AG09309 (cell line): ENCODE measurements at places on chromosomes 7 and 10.

GRCh38 chr7:82323806-82324205, 119.8 kb downstream of the CACNA2D1 start:
- DNase-seq, result no peak

DNA sequence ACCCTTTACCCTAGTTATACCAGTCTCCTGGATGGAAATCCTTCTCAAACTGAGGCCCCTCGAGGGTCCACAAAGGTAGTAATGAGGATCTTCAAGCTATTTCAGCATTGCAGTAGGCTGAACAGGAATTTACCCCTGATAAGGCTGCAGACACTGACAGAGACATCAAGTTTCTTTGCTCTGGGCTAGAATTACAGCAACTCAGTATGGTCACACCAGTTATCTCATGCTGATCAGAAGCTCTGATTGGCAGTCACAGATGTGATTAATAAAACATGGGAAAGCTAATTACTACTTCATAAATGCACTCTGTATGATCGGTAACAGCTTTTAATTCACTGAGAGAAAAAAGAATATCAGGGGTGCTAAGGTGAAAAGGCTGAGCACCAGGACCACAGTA, 30.6 kb downstream of the FAM204A start:
- no peak for DNase-seq

DNA sequence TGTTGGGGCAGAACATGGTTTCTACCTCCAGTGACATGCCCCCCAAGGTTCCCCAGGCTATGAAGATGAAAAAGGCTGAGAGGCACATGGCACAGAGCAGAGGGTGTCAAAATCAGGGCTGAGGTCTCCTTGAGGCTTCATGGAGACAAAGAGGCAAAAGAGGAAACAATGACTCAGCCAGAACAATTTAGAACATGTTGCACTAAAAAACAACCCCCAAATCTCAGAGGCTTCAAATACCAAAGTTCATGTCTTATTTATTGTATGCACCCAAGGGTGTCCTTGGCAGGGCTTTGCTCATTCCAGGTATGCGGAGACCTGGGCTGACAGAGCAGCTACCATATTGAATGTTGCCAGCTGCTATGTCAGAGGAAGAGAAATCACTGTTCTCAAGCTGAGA, 964.1 kb downstream of the GRID1 start:
- DNase-seq, result no peak

DNA sequence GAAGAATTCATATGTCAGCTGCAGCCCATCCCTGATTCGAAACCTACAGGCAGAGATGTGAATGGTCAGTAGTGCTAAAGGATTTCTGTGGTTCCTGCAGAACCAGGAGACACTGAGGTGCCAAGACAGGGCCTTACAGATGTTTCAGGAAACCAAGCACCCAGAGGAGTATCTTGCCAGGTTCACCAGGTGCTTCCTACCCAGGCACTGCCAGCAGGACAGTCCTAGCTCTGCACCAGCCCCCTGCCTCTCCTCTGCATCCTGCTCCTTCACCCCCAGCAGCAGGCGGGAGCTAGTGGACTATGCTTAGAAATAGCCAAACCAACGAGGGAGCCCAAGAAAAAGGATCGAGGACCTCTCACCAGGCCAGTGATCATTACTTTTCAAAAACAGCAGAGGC, 4.2 kb upstream of the IKZF1 start:
- no peak for DNase-seq

DNA sequence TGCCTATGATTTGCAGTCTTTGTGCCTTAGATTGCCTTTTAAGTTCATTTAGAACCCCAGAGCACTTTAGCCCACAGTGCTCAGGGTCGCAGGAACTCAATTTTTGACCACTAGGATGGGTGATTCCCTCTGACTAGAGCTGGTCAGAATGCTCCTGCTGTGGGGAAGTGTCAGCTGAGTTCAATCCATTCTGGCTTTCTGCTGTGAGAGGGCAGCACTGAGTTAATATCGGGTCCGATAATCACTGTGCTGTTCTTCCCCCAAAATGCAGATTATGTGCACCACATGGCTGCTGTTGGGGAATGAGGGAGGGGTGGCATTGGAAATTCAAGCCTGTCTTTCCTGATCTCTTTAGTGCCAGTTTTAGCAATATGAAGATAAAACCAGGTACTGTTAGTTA, 886.4 kb downstream of the DNAJB9 start:
- no peak for DNase-seq

DNA sequence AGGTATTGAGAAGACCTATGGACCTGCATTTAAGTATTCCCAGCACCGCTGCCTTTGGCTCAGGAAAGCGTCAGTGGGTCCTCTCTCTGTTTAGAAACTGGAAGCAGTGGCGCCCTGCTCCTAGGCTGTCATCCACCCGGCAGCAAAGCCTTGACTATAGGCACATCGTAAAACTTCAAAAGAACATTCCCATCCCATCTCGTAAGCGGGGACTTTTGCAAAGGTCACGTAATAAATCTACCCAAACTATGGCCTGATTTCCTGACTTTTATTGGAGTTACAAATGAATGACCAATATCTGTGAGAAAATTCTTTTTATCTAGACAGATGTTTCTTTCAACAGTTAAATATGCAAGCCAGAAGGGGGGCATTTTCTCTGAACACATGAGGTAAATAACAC, 115.8 kb upstream of the TCERG1L start:
- no peak for DNase-seq
